DMS79 (cell line): ENCODE measurements at places on chromosomes 5 and 9.

DNA sequence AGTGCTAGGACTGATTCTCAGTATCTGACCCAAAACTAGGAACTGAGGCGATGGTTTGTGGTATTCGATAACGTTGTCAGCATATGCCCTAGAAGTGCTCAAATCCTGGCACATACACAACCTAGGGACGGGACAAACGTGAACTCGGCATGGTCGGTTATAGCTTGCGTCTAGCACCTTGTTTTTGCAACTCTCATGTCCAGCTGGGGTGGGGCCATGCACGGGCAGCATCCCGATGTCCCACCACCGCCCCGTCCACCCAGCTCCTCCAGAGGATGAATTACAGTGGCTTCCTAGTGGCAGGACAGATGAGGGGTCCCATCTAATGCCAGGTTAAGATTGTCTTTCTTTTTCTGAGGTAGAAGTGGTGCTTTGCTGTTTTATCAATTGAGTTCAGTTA is 31.6 kb downstream of the PROP1 start:
- no peak for DNase-seq

GRCh38 chr5:83548581-83548980 is 77.0 kb downstream of the VCAN start:
- DNase-seq = no peak

DNA sequence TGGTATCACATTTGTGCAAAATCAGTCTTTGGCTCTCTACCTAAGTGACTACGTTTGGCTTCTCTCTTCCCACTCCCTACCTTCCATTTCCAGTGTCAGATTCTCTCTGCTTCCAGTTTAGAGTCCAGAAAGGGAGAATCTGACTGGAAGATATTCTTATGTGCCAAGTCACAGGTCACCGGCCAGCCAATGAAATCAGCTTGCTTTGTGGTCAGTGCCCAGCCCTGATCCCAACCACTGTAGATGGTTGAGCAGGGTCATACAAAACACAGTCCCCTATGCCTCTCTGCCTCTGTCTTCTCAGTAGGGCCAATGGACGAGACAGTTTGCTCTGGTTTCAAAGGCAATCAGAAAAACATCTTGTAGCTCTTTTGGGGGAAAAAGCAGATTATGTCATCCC is 15.6 kb upstream of the EPB41L4B start:
- DNase-seq = no peak

DNA sequence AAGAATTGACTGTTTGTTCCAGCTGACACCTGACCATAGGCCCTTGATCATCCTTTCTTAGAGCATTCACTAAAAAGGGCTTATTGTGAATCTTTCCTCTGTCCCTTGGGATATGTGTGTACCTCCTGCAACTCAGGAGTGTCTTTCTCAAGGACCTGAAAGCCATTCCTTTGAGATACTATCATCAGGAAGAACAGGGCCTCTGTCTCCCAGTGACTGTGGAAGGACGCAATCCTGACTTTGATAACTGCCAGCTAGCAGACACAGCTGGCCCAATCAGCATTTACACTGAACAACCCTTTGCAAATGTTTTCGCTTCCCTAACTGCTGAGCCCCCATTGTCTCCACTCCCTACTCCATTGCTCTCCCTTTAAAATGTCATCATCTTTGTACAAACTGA is 144.4 kb downstream of the RMI1 start:
- no peak for DNase-seq
